Hippocampal formation (tissue), 2 donors: ENCODE measurements at places on chromosomes 13 and 19.
A peak's percentile ranks its signal among the peaks of the same experiment; 100 is the strongest.

DNA sequence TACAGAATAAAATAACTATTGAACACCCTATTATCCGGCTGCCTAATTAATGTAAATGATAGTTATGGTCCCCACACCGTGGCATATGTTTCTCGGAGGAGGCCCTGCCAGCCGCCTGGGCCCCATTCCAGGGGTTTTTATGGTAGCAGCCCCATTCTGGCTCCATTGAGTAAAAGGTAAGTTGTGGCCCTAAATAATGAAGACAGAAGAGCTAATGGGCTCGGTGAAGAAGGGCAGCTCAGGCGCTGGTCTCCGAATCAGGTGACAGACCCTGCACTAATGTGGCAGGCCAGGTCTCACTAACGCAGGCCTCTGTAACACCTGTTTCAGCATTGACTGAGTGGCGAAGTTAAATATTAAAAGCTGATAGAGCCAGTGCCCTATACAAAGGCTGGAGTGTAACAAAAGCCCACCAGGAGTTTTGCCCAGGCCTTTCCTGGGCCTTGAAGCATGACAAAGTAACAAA, 19.1 kb downstream of the POP4 start:
- no peak for DNase-seq

DNA sequence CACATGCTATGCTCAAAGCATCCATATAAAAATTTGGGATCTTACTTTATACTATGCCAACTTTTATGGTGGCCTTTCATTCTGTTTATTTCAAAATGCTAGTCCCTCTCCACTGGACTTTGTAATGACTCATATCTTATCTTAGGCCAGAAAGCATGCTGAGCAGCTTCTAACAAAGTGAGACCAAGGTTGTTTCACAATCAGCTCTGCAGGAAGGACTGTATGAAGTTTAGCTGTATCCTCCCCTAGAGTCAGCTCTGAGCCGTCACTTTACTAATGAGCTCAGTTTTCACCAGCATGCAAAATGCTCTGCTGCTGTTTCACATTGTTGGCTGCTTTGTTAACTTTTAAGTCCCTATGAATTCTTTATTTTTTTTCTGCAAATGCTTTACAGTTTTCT, 1608.8 kb downstream of the OLFM4 start:
- DNase-seq, result no peak

GRCh38 chr13:48110132-48110868, 15.4 kb upstream of the MED4 start:
- DNase-seq, result no peak

DNA sequence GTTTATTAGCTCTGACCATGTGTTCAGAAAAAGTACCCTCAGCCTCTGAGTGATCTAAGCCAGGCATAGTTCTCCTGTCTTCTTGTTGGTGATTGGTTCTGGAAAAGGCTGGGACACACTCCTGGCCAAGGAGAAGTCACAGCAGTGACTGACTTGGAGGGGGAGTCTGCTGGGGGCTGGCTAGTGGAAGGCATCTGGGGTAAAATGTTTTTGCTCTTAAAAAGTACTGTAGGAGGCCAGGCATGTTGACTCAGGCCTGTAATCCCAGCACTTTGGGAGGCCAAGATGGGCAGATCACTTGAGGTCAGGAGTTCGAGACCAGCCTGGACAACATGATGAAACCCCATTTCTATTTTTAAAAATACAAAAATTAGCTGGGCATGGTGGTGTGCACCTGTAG, 21.7 kb downstream of the FAM187B start:
- no peak for DNase-seq

DNA sequence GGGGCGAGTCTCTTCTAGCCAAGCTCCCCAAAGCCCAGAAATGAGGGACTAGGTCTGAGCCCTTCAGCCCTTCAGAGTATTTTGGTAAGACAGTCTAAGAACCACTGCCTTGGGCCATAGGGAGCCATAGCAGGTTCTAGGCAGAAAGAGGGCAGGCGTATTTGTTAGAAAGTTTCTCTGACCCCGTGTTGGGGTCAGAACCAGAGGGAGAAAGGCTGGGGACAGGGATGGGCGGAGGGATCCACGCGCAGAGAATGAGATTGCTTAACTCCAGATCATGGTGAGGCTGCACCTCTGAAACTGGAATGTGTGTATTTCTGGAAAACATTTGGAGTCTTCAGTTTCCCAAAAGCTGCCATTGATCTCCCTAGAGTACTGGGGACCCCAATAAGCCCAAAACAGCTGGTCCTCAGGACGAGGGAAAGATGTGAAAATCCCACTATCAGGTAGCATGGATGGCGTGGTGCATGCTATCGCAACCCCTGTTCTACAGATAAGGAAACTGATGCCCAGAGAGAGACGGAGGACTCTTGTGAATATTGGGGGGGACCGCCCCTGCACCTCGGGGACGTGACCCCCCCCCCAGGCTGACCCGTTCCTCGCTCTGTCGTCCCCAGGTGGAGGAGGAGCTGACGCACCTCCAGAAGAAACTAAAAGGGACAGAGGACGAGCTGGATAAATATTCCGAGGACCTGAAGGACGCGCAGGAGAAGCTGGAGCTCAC, 703 bp upstream of the TPM4 start:
- no peak for DNase-seq

GRCh38 chr13:70171151-70171550, 62.9 kb upstream of the KLHL1 start:
- DNase-seq, result no peak

DNA sequence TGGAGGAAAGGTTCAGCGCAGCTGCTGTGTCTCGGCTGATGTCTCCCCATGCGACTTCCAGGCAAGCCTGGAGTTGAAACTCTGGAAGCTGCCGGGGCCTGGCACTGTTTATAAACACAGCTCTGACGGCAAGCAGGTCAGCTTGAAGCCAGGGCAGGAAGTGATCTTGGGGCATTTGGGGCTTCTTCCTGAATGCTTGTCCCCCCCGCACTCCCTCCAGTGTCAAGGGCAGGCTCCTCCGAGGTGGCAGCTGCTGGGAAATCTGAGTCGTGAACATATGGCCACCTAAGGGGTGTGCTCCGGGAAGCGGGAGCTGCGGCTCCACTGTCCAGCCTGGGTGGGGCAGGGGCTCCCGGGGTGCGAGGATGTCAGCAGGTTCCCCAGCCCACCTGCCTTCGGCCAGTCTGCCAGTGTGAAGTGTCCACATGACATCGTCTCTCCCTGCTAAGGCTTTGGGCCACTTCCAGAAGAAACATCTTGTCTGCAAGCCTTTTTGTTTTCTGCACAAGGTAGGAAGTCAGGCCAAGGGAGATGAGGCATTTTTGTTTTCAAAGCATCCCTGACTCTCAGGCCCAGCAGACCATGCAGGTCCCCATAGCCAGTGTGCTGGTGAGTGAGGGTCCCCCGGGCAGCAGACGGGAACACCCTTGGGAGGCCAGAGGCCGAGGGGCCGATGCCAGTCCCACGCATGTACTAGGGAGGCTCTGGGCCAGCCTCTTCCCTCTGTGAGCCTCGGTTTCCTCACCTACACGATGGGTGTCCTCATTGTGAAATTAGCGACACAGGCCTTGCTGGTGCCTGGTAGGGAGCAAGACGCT, 2.7 kb downstream of the PIAS4 start:
- DNase-seq, result no peak

DNA sequence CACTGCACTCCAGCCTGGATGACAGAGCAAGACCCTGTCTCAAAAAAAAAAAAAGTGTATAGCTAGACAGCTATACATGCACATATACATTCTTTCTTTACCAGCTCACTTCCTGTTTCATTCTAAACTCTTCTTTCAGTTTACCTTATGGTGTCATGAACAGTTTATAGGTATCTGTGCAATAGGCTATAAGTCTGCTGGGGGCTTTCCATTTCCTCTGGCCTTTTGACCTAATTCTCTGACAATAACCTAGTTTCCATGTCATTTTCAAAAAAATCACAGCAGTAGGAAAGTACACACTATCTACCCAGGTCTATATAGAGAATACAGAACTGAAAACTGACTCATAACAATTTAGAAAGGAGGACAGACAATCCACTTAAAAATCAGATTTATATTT, 24.4 kb upstream of the URAD start:
- DNase-seq, result no peak

DNA sequence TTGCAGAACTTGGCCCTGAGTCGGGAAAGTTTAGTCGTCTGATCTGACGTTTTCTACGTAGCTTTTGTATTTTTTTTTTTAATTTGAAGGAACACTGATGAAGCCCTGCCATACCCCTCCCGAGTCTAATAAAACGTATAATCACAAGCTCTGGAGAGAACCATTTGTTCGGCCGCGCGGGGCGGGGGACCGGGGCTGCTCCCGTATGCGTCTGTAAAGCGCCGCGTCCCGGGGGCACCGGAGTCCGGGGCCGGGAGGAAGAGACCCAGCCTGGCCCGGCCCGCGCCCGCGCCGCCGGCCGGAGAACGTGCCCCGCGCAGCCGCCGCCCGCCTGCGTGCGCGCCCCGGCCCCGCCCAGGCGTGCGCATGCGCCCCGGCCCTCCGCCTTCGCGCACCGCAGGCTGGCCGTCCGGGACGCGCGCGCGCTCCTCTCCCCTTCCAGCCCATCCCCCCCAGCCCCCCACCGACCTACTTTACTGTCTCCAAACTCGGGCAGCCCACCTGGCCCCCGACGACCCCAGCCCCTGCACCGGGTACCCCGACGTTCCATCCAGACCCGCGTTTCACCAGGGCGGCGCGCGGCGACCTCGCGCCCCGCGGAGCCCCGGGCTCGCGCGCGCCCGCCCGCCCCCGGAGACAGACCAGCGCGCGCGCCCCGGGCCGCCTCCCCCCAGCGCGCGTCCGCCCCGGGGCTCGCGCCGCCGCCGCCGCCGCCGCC, 785 bp upstream of the USF2 start:
- DNase-seq, result peak; percentile 72

- DNase-seq, result no peak
Observed at GRCh38 chr13:99357131-99357596, 50.0 kb upstream of the GPR183 start.

DNA sequence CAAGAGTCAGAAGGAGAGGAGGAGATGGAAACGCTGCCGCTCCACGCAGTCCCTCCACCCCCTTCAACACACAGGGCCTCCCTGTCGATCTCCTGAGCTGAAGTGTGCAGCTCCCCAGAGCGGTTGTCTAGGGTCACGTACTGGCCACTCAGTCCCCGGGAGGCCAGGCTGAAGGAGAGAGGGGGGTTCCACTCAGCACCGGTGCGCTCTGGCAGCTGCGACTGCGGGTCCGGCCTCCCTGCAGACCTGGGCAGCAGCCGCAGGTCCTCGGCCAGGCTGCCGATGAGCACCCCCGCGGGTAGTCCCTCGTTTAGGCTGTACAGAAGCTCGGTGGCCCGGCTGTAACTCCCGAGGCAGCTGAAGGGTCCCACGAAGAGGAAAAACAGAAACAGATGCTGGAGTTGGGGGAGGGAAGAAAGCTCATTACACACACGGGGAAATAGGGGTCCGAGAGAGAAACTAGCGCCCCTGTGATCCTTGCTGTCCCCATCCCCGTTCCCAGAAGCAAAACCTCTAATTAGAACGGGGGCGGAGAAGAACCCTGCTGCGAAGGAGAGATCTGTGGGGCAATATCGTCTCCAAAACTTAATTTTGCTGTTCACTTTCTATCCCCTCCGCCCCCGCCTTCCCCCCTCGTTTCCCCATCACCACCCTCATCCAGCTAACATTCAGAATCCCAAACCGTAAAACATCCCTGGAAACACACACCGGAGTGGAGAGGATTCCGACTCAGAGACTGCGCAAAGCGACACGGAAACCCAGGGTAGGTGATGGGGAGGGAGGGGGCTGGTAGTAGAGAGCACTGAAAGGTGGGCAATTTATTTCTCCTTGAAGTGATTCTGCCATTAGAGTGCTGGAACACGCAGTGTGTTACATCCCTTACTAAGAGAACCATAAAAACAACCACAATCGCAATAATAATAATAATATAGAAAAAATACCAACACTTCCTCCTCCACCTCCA, 1.8 kb downstream of the PCDH20 start:
- no peak for DNase-seq

GRCh38 chr19:44476559-44477408, 23.5 kb downstream of the ZNF180 start:
- DNase-seq, result no peak

GRCh38 chr13:44833139-44833538, 156.1 kb downstream of the NUFIP1 start:
- no peak for DNase-seq

DNA sequence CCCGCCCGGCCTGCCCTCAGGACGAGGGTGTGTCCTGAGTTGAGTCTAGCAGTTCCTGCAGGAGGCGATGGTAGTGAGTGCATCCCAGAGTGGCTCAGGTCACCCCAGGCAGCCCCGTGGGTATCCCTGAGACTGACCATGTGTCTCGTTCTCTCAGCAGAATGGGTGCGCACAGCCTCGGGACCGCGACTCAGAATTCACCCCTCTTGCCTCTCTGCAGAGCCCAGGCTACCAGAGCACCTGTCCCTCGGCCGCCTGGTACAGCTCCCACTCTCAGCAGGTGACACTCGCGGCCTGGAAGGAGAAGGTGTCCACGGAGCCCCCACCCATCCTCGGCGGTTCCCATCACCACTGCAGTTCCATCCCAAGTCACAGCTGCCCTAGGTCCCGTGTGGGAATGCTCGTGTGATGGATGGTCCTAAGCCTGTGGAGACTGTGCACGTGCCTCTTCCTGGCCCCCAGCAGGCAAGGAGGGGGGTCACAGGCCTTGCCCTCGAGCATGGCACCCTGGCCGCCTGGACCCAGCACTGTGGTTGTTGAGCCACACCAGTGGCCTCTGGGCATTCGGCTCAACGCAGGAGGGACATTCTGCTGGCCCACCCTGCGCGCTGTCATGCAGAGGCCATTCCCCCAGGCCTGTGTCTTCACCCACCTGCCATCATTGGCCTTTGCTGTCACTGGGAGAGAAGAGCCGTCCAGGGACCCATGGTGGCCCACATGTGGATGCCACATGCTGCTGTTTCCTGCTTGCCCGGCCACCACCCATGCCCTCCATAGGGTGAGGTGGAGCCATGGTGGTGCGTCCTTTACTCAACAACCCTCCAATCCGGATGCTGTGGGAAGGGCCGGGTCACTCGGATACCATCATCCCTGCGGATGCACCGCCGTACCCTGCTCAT, 87.1 kb upstream of the MCF2L start:
- DNase-seq, result no peak

- no peak for DNase-seq
Observed at GRCh38 chr13:41492432-41493260, 35.3 kb downstream of the RGCC start.

DNA sequence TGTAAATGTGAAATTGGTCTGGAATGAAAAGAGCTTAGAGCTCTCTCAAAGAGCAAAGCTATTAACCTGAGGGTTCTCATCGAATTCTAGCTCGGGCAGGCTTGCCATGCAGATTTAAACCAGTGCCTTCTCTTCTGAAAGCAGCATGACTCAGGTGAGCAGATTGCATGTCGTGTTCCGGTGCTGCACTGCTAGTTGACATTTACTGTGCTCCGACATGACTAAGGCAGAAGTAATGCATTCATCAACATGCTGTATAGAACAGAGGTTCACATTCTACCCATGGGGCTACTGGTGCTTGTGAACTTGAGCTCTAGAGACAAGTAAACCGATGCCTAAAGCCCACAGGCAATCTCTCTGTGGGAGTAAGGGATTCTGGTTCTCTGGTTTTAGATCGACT, 947.7 kb downstream of the EFNB2 start:
- no peak for DNase-seq
